ENCODE measurements at places on chromosomes 13 and 19. TPM values are rescaled to one million over a fixed set of nuclear protein-coding genes. Genes with fewer than 3 reads are reported as not detected.
A peak's percentile ranks its signal among the peaks of the same experiment; 100 is the strongest.

DNA sequence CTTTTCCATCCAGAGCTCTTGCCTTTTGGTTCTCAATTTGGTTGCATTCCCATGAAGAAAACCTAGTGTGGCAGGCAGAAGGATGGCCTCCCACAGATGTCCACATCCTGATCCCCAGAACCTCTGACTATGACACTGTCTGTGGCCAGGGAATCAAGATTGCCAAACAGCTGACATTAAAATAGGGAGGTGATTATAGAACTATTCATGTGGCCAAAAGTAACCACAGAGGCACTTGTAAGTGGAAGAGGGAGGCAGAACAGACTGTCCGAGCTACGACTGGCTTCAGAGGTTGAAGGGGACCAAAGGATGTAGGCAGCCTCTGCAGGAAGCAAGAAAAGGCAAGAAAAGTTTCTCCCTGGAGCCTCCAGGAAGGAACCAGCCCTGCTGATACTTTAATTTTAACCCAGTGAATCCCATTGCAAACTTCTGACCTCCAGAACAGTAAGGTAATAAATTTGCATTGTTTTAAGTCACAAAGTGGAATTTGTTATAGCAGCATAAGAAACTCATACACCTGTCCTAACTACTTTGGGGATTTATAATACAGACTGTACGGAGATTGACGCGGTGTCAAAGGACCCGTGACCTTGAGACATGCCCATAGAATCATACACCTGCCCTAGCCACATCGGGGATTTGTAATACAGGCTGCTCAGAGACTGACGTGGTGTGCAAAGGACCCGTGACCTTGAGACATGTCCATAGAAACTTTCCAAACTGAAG, 106.5 kb downstream of the ATP11A start:
- DNase-seq, result no peak

DNA sequence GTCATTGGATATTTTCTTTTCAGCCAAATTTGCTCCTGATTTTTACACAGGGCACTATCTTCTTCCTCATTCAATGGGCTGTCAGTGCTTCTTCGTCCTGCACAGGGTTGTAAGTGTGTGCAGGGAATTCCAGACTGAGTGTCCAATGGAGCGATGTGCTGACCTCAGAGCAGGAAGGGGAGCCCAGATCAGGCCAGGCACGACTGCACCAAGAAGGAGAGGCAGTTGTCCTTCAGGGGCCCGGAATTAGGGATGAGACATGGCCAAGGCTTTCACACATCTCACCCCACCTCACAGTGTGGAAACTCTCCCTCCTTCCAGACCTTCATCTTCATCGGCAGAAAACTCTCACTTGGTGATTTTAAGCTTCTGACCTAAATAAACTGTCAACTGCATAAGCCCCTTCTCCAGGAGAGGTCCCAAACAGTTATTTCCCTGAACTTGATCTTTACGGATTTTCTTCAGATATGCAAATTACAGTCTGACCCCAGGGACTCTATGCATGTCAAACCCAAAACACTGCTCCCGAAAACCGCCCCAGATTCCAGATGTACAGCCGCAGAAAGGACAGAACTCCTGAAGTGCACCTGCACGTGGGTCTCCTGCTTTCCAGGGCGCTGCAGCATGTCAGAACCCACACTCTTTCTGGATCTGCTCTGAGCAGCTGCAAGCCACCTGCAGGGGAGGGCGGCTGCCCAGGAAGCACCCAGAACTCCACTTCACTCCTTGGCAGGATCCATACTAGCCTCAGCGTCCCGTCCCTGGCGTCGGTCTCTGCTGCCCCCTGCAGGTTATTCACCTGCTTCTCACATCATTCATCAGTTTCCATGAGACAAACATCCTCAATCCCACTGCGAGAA, 625 bp upstream of the ZNF20 start:
- DNase-seq, result peak; percentile 80

Gene SLITRK6
- polyA plus RNA-seq, result 5.2 TPM

DNA sequence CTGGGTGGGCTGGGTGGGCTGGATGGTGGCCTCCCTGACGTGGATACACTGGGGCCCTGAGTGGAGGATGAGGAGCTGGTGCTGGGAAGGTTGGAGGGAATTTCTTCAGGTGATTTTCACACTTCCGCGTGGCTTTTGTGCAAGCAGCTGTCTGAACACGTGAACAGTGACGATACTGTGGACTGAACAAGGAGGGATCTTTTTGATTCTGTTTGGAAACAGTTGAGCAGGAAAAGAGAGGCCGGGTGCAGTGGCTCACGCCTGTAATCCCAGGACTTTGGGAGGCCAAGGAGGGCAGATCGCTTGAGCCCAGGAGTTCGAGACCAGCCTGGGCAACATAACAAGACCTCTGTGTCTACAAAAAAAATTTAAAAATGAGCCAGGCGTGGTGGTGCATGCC, 9.1 kb upstream of the GTF2F1 start:
- DNase-seq, result no peak

GRCh38 chr13:110131424-110131823, 175.5 kb downstream of the COL4A1 start:
- DNase-seq, result no peak

DNA sequence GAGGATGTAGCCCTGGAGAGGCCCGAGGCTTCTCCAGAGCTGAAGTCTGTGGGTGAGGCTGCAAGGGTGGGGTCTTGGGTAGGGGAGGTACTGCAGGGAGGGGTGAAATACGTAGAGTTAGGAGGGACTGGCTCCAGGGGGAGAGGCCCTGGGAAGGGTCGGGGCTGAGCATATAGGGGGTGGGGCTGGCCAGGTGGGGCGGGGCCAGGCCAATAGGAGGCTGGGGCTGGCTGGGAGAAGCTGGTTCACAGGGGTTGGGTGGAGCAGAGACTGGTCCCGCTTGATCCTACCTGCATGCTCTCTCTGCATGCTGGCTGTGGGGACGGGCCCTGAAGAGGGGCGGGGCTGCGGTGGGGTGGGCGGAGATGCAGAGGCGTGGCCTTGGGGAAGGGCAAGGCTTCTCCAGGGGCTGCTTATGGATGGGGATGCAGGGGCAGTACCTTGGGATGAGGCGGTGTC, 51.9 kb downstream of the CELF5 start:
- DNase-seq, result peak; percentile 86

DNA sequence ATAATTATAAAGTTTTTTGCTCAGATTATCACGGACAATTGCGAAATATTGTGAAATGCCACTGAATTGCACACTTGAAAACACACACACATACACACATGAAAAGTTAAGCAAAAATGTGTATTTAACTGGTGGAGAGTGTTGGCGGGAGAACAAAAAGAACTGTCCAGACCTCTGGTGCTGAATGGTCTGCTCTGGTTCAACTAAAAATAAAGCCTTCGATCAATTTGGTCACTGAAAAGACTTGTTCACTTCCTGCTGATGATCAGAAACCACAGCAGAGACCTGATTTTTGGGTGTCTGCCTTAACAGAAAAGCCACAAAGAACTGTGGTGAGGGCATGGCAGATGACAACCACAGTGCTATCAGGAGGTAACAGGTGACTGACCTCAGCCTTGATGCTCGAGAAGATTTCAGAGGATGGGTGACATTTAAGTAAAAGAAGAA, 4.0 kb upstream of the IGFL1 start:
- DNase-seq, result no peak

Gene SNRPD2
- polyA plus RNA-seq, result 1,248 TPM

GRCh38 chr13:27783111-27783510, 9.2 kb upstream of the GSX1 start:
- no peak for DNase-seq

Gene ZNF524
- 7.3 TPM for polyA plus RNA-seq

DNA sequence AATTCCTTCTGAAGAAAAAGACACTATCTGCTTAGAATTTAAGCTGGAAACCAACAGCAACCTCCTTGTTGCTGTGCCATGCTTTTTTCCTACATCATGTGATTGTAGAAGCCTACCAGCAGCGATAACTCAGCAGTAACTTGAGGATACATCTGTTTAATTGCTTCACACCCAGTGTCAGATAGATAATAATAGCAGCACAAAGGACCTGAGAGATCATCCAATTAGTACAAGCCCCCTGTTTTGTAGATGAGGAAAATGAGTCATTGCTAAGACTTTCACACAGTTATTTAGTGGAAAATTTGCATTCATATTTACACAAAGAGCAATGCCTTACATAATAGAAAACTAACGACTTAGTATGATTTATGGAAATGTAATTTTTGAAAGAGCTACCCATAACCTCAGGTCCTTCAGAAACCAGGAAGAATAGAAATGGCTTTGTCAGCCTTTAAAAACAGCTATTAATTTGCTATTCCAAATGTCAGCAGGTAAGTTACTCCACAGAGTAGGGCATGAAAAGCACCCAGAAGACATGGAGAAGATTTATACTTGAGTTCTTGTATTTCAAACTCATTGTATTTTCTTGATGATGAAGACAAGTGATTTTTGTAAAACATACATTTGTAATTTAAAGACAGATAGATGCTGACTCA, 93.7 kb upstream of the SGCG start:
- DNase-seq, result no peak

GRCh38 chr19:46404753-46405468, 8.5 kb downstream of the CCDC8 start:
- DNase-seq, result no peak

DNA sequence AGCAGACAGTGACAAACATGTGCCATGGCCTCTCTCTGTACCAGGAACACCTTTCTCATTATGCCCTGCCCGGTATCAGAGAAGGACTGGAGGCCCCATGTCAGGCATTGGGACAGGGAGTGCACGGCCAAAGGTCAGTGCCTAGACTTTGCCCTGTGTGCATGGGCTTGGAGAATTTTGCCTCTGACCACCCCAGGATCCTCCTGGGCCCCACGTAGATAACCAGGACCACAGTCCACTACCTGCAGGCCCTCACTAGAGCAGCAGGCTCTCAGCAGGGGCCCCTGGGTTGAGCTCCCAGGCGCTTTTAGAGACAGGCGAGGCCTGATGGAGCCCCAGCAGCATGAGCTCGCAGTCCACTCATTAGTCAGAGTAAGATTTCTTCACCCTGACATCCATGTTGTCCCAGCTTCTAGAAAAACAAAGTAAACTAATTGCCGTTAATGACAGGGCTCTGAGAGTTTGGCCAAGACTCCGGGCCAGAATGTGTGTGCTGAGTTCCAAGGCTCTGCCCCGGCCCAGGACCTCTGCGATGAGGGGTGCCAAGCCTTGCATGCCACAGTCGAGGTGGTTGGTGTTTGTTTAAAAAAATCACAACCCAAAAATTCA, 42.7 kb downstream of the CAPN12 start:
- no peak for DNase-seq

DNA sequence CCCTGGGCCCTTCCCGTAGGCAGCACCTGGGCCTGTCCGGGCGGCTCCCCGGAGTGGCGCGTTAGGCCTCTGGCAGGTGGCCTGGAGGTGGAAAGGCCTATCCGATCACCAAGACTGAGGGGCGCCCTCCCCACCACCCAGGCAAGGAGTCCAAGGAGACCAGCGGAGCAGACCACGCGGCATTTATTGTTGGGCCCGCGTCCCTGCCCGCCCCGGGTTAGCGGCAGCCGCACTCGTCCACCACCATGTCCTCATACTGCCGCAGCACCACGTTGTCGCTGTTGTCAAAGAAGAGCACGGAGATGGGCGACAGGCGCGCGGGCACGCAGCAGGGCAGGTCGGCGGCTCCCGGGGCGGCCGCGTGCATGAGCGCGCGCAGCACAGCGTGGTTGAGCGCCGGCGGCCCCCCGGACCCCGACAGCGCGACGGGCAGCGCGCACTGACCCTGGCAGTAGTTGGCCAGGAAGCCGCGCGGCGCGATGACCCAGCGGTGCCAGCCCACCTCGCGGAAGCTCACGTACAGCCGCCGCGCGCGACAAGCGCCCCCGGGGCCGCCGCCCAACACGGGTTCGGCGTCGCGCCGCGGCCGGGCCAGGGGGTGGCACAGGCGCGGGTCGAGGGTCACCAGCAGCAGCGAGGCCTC, 27.5 kb downstream of the CERS1 start:
- no peak for DNase-seq

Data from SK-N-SH (cell line).